Activated CD4-positive, alpha-beta T cell treated with anti-CD3 and anti-CD28 coated beads, Interleukin-2, amount 50 U/mL, for 24 hours (primary cell): ENCODE measurements at places on chromosomes 5 and 9.

DNA sequence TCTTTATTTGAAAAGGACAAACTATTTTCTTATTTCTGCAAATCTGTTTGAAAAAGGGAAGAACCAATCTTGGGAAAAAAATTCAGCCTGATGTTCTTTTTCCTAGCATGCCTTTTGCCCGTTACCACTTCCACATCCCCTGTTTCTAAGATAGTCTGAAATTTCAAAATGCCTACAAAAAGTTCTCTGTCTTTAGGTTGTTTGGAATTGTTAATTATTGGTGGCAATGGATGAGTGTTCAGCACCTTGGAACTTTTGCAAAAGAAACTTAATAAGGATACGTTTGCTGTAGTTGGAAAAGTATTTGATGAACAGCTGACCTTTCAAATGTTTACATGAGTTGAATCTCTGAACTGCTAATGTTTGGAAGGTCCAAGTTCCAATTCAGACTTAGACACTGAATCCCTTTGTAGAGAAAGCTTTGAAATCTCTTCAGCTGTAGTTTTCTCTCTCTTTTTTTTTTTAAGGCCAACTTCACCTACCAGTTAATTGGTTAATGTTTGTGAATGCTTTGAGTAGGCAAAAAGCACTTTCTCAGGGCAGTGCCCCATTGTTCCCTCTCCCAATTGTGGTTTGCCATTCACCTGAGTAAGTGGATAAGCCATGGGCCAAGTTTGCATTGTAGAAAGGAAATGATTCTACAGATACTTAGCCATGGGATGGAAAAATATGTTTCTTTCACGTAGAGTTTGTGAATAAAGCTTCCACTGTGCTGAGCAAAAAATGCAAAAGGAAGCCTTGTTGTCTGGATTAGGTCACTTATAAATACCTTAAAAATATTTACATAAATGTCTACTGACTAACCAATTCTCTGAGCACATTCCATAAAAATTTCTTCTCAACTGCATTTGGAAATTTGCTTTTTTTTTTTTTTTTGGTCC lies 156.4 kb upstream of the ELL2 start:
- no peak for DNase-seq

DNA sequence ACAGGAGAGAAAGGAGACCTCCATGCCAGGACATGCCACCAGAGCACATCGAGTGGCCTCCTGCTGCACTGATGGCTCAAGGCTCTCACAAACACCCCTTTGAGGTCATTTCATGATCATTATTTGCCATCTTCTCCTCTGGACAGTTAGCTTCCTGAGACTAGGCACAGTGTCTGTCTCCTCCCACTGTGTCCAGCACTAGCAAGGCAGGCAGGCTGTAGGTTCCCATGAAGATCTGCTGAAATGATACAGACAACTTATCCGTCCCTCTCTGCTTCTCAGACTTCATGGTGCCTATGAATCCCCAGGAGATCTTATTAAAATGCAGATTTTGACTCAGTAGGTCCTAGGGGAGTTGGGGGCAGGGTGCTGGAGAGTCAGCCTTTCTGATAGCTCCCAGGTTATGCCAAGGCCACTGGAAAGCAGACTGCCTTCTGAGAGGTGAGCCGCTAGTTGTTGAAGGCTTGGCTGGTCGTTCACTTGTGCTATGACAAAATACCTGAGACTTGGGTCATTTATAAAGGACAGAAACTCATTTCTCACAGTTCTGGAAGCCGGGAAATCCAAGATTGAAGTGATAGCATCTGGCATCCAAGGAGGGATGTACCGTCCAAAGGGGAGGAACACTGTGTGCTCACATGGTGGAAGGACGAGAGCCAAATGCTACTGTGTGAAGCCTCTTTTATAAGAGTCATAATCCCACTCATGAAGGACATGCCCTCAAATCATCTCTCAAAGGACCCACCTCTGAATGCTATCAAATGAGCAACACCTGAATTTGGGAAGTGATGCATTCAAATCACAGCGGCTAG lies 183.4 kb downstream of the SPOCK1 start:
- no peak for DNase-seq

DNA sequence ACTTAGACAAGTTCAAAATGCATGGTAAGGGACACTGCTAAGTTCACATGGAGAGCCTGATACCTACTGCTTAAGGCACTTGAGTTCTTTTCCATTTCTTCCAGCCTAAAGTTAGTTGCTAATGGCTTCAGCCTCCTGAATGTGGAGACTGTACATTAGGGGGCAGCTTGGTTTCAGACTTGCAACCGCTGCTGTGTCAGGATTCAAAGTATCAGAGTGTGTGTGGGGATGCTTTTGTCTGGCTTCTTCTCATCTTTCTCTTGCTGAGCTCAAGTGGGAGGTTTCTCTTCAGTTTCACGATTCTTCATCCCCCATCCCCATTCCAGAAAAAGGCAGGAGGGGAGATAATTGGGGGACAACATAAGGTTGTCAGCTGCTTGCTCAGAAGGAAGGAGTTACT lies 49.4 kb downstream of the ATP10B start:
- DNase-seq: no peak

- no peak for DNase-seq
Measured at GRCh38 chr5:76455531-76456133, 52.5 kb downstream of the IQGAP2 start.

- peak; percentile 78 for DNase-seq
Measured at GRCh38 chr9:34899535-34900158, 58.4 kb upstream of the PHF24 start.

DNA sequence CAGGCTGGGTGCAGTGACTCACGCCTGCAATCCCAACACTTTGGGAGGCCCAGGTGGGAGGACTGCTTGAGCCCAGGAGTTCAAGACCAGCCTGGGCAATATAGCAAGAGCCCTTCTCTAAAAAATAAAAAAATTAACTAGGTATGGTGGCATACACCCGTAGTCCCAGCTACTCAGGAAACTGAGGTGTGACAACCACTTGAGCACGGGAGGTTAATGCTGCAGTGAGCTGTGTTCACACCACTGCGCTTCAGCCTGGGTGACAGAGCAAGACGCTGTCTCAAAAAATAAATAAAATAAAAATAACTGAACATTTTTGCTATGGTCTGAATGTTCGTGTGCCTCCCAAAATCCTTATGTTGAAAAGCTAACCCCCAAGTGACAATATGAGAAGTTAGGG lies 24.5 kb downstream of the AGTPBP1 start:
- DNase-seq: no peak

DNA sequence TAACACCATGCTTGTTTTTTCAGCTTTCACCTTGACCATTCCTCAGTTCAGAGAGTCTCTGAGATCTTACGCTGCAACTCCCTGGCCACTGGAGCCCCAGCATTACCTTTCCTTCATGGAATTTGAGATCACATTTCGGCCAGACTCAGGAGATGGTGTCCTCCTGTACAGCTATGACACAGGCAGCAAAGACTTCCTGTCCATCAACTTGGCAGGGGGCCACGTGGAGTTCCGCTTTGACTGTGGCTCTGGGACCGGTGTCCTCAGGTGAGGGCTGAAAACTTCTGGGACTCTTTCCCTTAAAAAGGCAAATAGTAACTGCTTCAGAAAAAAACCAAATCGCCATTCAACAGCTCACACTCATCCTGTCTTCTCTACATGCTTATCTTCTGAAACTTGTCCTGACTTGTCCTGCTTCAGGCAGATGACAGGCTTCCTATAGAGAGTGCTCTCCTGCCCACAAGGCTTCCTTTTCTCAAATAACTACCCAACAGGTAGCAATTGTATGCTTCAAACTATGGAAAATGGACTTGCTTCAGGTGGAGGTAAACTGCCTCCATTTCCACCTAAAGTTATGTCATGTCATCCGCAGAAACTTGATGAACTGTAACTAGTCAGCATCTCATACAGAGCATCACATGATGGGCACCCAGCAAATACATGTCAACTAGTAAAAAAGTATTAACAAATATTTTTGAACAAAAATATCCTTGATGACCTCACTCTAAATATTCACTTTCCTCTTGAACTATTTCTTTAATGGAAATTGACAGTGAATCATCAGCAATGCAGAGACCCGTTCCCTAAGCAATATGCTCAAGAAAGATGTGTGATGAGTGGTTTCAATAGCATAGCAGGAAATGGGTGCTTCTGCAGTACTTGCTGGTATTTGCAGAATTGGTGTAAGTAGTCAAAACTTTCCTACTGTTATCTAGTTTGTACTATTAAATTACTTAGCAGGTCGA lies 129.2 kb downstream of the LIFR start:
- DNase-seq: no peak

GRCh38 chr5:147483188-147483790 lies 26.6 kb downstream of the DPYSL3 start:
- DNase-seq: no peak

DNA sequence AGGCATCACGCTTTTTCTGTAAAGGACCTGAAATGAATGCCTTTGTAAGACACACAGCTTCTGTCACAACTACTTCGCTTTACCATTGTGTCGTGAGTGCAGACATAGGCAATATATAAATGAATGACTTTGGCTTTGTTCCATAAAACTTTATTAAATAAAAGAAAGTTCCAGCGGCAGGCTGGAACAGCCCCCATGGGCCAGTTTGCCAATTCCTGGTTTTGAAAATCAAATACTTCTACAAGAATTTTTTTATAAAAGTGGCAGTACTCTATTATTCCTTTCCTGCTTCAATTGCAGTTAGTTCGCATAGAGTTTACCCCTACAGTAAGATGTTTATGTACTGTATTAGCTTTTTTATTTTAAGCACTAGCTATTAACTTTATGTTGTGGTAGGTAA lies 53.7 kb downstream of the SRFBP1 start:
- no peak for DNase-seq

- no peak for DNase-seq
Measured at GRCh38 chr9:109323771-109324170, 2.9 kb upstream of the EPB41L4B start.

- DNase-seq: no peak
Measured at GRCh38 chr9:31608881-31609280, 775.6 kb upstream of the ACO1 start.

DNA sequence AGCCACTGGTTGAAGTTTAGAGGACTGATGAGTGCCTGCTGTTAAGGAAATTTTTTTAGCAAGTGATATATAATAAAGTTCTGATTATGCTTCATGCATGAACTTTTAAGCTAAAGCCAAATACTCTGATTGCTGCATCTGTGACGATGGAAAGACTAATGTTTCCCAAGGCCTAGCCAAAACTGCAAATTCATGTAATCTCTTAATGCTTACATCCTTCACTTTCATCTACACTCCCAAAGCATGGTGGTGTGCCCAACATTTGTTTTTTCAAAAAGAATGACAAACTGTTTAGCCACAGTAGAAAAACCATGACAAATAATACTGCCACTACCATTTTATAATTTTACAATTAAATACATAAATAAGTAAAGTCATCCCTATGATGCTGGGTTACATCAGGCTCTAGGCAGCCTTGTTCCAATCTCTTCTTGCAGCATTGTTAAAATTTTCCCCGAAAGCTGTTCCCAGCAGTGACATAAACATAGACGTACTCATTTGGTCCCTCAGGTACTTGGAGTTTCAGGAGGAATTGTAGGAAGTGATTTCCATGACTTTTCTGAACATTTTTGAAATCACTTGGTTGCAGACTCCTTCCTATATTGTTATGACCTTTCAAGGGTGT lies 625.3 kb upstream of the DMAC1 start:
- DNase-seq: no peak

DNA sequence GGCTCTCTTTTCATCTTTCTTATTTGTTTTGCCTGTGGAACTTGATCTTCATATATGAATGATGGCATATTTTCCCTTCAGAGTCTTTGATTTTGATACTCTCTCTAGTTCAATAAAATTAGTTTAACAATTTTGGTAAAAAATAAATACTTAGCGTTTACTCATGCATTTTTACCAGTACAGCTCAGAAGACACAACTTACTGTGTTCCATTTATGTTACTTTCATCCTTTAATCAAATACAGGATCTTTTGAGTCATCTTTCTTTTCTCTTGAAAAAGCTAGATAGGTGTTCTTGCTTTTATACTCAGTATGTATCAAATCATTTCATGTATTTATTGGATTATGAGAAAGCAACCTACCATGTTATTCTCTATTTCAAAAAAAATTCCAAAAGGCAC lies 47.1 kb upstream of the RICTOR start:
- no peak for DNase-seq

- no peak for DNase-seq
Measured at GRCh38 chr9:125589287-125589686, 117.7 kb downstream of the MAPKAP1 start.

DNA sequence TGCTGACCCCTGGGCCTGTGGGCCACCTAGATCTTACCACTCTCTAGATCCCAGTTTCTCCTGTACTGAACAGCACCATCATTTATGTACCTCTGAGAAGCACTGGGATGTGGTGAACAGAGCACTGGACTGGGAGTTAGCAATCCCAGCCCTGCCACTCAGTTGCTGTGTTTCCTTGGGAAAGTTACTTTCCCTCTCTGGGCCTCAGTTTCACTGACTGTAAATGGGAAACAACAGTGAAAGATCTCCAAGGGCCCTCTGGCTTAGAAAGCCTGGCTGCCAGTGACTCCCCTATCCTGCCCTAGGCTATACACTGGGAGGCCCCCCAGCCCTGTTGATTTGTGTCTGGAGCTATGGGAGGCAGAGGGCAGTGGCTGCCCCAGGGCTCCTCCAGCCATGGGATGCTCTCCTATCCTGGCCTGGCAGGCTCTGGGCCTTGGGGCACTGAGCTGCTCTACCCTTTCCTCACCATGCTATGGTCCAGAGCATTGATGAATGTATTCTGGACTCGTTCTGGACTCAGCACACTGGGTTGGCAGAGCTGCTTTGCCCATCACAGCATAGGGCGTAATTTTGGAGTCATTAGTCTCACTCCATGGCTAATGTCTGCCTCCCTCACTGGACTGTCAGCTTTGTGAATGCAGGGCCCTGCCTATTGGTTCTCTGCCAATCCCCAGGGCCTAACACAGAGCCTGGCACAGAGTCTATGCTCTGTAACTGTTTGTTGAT lies 99.3 kb downstream of the RGS3 start:
- DNase-seq: no peak

DNA sequence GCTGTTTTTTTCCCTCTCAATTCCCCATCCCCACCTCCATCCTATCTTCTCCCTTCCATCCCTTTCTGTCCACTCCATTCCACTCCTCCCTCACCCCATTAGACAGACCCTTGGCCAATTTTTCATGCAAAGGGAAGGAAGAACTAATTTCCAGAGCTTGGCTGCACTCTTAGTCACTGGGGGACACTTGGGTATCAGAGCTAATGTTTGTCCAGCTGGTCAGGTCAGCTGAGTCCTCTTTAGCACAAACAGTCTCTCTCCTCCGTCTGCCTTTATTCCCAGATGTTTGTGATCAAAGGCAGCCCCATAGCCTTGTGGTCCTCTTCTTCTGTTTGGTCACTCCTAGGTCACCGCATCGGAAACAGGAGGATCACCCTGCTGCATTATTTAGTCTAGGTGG lies 148.5 kb downstream of the NMUR2 start:
- DNase-seq: no peak

DNA sequence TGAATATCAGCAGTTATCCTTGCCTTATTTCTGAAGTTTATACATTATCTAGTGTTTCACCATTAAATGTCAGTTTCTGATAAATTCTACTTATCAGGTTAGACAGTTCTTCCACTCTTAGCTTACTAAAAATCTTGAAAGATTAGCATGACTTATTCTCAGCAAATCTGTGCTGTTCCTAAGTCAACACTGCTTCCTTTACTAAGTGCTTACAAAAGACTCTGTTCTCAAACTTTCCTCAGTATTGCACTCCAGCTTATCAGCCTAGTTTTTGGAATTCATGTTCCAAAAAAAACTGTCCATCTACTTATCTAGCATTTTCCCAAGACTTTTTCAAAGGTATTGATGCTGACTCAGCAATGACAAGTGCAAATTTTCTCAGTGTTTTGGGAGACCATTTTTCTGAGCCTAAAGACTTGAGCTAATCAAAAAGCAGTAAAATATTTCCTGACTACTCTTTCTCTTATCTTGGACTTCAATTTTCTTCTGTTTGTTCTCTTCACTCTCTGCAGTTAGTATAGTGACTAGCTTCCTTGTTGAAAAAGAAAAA lies 61.1 kb upstream of the FRRS1L start:
- DNase-seq: no peak
